ENCODE measurements at places on chromosomes 5 and 9.

- peak; percentile 70 for DNase-seq
These were observed 10.4 kb downstream of the LRRC8A start for GRCh38 chr9:128892221-128892921.

DNA sequence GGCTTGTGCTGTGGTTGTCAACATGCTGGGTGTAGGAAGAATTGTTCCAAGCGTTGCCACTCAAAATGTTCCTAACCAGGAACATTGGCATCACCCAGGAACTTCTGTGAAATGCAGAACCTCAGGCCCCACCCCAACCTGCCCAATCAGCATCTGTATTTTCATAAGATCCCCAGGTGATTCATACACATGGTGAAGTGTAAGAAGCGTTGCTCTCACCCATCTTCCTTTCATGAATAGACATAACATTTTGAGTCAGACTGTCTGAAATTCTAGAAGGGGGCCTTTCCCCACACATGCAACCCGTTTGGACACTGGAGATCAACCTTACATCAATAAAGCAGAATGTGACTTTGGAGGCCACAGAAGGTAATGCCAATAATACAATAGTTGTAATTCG lies 9.3 kb upstream of the AFAP1L1 start:
- DNase-seq: no peak

GRCh38 chr5:69042500-69042899 lies 51.3 kb upstream of the SLC30A5 start:
- no peak for DNase-seq

- DNase-seq: no peak
These were observed 14.1 kb downstream of the ERP44 start for GRCh38 chr9:100084734-100085133.

DNA sequence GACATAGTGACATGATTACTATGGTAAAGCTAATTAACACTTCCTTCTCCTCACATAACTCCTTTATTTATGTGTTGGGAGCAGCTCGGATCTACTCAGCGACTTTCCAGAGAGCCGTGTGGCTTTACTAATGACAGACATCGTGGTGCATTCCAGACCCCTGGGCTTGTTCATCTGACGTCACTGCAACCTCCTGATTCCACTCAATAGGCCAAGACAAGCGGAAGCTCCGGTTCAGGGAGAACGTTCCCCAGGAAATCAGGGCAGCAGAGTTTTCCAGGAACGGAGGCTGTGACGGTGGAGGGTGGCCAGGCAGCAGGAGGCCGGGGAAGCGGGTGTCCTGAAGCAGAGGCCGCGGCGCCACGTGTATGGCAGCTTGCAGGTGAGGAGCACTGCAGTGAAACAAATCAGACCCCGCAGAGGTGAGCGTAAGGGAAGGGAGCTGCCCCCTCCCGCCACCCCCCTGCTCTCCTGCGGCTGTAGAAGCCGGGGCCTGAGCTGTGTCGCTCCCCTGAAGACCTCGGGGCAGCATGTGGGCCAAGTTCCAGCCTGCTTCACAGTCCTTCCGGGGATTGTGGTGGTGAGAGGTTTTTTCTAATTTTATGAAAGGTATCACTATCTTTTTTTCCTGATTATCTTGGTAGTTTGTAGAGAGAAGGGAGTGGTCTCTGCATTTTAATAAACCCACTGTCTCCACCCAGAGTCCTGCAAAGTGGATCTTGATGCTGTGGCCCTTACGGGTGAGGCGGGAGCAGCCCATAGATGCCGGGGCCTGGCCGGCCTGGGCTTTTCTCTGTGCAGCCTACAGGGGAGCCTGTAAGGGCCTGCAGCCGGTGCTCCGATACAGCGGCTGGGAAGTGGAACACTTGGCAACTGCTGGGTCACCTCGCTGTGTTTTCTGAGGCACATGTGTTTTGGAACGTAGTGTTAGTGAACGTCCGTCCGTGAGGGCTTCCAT lies 220.4 kb upstream of the IRX4 start:
- DNase-seq: no peak

- DNase-seq: no peak
These were observed 30.0 kb upstream of the GPR21 start for GRCh38 chr9:123003466-123003865.

DNA sequence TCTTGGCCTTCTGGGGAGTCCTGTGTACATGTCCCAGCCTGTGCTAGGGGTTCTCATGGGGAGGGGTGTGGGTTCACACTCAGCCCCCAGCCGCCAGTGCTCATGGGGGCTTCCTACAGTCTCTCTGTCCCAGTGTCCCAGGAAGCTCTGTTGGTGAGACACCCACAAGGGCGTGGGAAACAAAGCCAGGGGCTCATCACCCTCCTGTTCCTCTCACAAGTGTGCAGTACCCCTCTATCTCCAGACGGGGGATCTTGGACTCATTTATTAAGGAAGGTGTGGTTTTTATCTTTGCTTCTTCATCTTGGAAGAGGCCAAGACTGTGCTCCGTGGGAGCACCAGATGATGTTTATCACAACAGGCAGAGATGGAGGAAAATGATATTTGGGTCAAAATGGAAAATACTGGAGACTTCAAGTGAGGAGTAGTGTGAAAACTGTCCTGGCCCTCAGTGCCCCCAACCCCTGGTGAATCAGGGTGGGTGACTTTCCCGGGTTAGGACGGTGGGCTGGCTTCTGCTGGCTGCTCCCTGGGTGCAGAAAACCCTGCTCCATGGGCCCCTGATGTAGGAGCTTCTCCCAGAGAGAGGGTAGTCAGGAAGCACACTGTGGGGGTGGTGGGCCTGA lies 15.2 kb downstream of the TMEM171 start:
- DNase-seq: peak; percentile 40

GRCh38 chr5:133285583-133286021 lies 233.8 kb downstream of the HSPA4 start:
- DNase-seq: peak; percentile 53

GRCh38 chr5:134115806-134116175 lies 1.3 kb downstream of the TCF7 start:
- no peak for DNase-seq

DNA sequence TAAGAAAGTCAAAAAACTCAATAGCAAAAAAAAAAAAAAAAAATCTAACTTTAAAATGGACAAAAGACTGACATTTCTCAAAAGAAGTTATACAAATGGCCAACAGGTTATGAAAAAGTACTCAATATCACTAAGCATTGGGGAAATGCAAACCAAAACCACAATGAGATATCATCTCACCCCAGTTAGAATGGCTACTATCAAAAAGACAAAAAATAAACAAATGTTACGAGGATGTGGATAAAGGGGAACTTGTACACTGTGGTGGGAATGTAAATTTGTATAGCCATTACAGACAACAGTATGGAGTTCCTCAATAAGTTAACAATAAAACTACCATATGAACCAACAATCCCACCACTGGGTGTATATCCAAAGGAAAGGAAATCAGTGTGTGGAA lies 37.2 kb downstream of the ENC1 start:
- DNase-seq: no peak

- no peak for DNase-seq
These were observed 30.0 kb downstream of the RAPGEF1 start for GRCh38 chr9:131709771-131710431.
